Motor neuron (in vitro differentiated cells): ENCODE measurements at places on chromosomes 5 and 9. TPM values are rescaled to one million over a fixed set of nuclear protein-coding genes. Genes with fewer than 3 reads are reported as not detected.

SLC36A2 gene
- total RNA-seq, result not detected in 2 replicates

COL15A1 gene
- total RNA-seq, result 0.05 TPM in 2 replicates

C5orf58 gene
- total RNA-seq, result 1.5 TPM in 1 of 2 replicates, not detected in the other

PCDHB16 gene
- total RNA-seq, result 1.5 and 4.6 TPM in 2 replicates

PTPA gene
- total RNA-seq, result 58.5 and 61.2 TPM in 2 replicates

IFNA13 gene
- total RNA-seq, result 0.24 and 0.29 TPM in 2 replicates

CREB3 gene
- total RNA-seq, result 58.5 and 65.9 TPM in 2 replicates

MZB1 gene
- total RNA-seq, result 0.18 and 0.62 TPM in 2 replicates

SLCO6A1 gene
- total RNA-seq, result 0.50 and 0.92 TPM in 2 replicates

KIAA0825 gene
- total RNA-seq, result 5.0 and 5.1 TPM in 2 replicates

PLAC8L1 gene
- total RNA-seq, result 0.87 TPM in 1 of 2 replicates, not detected in the other

TNIP1 gene
- total RNA-seq, result 19.8 and 22.8 TPM in 2 replicates

URM1 gene
- 56.5 and 57.2 TPM in 2 replicates for total RNA-seq

GPR107 gene
- total RNA-seq, result 38.3 and 38.8 TPM in 2 replicates

P4HA2 gene
- 31.0 and 32.5 TPM in 2 replicates for total RNA-seq

SLC6A18 gene
- not detected in 2 replicates for total RNA-seq

CDK7 gene
- total RNA-seq, result 33.5 and 40.1 TPM in 2 replicates

SCGB3A1 gene
- not detected in 2 replicates for total RNA-seq

ZNF300 gene
- total RNA-seq, result 0.05 and 0.06 TPM in 2 replicates

ISOC1 gene
- total RNA-seq, result 19.0 and 20.0 TPM in 2 replicates

SHROOM1 gene
- 0.77 and 2.9 TPM in 2 replicates for total RNA-seq

SUSD1 gene
- total RNA-seq, result 13.5 and 15.9 TPM in 2 replicates

THBS4 gene
- total RNA-seq, result 2.7 and 3.9 TPM in 2 replicates

FKBP15 gene
- 19.1 and 23.7 TPM in 2 replicates for total RNA-seq

DBH gene
- total RNA-seq, result 0.31 TPM in 1 of 2 replicates, not detected in the other
